ENCODE measurements at places on chromosomes 16 and 17.
A peak's percentile ranks its signal among the peaks of the same experiment; 100 is the strongest.

DNA sequence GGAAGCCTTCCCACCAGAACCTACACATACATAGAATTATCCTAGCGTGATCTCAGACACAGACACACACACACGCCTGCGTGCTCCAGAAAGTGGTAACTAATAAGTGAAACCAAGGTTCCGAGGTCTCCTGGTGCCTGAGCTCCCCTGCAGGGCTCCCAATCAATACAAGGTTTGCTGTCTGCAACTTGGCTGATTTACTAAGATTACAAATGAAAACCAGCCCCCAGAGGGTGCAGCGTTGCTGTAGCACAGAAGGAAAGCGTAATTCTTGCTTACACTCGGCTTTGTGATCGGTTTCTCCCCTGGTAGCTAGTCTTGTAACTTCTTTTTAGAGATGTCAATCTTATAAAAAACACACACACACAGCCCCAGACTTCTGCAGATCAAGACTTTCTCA lies 334.1 kb upstream of the XYLT1 start:
- no peak for DNase-seq

- peak; percentile 44 for DNase-seq
Observed at GRCh38 chr17:58757162-58757613, 1.5 kb downstream of the PPM1E start.

DNA sequence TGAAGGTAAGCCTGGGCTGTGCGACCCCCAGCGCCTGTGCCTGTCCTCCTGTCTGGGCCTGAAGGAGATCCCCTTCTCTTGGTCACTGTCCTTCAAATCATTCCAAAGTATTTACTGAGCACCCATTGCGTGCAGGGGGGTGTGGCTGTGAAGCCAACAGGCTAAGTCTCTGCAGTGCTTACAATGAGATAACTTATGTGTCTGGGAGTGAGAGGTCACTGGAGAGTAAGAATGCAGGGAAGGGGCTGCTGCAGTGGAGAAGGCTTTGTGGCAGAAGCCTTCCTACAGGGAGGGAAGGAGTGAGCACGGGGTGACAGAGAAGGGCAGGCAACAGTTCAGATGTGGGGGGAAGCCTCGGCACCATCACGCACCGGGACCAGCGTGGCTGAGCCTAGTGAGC lies 11.2 kb upstream of the SMIM5 start:
- DNase-seq: no peak

DNA sequence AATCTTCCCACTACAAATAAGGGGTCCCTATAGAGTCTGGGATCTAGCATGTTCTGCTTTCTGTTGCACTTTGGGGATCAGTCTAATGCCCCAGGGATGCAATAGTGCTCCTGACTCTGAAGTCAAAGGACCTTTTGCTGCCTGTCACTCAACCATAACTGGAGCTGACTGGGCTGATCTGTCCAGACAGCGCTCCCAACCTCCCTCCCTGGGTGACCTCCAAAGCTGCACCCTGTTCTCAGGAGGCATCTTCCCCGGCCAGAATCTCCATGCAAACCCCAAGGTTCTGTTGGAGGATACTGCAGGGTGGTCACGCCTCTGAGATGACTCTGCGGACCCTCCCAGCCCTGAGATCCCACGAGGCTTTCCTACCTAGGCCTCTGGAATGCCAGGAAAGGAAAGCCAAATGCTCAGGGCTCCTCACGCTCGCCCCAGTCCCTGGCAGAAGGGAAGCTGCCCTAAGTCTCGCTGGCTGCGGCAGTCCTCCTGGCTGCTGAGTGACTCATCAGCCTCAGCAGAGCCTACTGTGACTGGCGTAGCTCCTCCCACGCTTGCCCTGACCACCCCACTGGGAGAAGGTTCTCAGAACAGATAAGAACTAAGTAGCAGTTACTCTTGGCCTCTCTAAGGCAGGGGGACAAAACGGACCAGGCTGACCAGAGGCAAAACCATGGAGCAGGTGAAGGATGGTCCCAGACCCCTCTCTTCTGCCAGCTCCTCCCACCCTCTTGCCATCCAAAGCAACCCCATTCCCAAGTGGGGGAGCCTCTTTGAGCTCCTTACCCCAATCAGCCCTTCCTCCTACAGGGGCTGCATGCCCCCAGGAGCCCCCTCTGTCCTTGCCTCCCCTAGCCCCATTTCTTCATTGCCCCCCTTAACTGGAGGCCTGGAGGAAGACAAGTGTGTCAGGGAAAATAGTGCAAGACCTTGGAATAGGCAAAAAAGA lies 124.1 kb upstream of the TNRC6C start:
- peak; percentile 89 for DNase-seq

DNA sequence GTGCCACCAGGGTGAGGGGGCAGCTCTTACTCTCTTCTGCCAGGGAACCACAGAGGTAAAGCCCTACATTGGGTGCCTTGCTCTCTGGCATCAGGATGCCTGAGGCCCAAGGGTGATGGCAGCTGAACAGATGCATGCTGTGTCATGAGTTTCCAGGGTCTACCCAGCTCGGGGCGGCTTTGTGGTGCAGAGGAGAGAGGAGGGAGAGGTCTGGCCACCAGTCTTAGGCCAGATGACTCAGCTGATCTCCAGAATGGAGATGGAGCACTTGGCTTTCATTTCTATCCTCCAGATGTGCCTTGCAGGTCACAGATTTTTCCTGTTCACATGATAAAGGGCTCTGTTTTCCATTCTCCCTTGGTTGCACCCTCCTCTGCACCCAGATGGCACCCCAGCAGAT lies 23.6 kb upstream of the USP22 start:
- DNase-seq: no peak

- DNase-seq: no peak
Observed at GRCh38 chr17:15464231-15464985, 3.0 kb downstream of the CDRT4 start.

DNA sequence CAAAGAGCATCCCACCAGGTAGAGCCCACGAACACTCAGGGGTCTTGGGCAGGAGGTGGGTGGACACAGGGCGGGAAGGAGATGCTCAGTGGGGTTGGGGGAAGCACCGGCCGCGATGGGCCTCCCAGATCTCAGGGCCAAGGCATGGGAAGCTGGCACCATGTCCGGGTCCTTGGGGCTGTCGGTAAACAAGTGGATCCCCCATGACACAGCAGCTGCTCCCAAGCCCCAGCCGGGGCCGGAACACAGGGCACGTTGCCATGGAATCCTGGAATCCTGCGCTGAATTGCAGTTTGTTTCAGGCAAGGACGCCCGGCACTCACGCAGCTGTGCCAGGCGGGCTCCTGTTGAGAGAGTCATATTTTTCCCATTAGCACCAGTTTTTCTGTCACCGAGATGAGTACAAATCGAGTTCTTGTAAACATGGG lies 23.0 kb upstream of the CHMP6 start:
- no peak for DNase-seq

GRCh38 chr16:72125635-72126428 lies 32.2 kb downstream of the DHX38 start:
- DNase-seq: peak; percentile 69

DNA sequence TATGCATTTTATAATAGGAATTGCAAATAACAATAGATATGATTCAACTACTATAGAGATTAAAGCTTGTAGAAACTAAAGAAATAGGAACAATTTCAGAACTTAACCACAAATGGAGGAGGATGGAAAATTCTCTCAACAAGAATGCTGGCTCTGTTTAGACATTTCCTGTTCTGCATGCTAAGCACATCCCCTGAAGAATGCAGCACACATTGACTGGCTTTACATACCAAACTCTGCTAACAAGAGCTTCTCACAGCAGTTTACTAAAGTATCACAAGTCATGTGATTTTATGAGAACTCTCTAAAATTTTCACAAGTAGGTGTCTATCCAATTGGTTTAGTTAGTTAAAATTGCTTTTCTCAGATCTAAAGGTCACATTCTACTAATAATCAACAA lies 85.2 kb downstream of the SPAG9 start:
- peak; percentile 71 for DNase-seq

DNA sequence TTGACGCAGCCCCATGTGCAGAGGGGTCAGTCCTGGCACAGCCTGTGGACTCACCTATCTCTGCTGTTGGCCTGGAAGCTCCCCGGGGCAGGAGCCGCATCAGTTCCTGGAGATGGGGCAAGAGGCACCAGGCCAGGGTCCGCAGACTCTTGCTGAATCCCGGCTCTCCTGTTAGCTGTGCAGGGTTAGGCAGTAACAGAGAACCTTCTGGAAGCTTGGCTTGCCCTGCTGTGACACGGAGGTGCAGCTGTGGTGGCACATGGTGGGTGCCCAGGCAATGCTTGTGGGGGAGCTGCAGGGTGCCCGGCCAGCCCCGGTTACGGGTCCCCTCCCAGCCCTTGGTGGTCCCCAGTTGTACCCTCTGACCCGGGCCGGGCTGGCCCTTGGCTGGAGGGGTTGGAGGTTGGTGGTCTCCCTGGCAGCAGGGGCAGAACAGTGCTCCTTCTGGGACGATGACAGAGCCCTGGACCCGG lies 26.0 kb upstream of the ZNF469 start:
- no peak for DNase-seq

DNA sequence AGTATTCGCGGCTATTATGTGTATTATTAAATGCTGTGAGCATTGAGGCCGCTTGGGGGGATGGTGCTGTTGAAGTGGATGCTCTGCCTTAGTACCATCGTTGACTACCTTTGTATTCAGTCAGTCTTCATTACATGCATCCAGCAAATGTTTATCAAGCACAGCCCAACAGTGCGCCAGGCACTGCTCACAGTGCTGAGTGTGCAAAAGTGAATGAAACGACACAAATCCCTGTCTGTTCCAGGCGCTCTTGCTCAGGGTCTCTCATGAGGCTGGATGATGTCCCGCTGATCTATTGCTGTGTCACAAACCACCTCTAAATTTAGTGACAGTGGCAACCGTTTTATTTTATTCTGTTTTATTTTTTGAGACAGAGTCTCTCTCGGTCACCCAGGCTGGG lies 53.8 kb downstream of the OTOA start:
- DNase-seq: no peak

GRCh38 chr17:34542700-34543336 lies 36.6 kb upstream of the TMEM132E start:
- no peak for DNase-seq

- no peak for DNase-seq
Observed at GRCh38 chr17:64547319-64547718, 40.5 kb downstream of the CEP95 start.

DNA sequence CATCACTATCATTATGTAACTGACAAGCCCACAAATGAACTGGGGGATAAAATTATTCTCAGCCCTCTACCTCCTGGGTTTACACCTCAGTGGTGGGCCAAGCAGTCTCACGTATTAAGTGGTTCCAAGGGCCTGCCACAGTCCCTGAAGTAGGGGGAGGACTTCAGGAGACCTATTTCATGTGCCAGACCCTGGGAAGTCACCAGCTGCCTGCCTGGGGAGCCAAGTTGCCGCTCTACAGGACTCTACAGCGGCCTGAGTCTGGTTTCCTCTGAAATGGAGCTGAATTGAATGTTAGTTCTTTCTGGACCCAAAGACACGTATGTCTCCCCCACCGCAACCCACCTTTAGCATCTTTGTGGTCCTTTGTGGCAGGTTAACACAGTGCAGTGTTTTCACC lies 187.0 kb downstream of the IRX3 start:
- no peak for DNase-seq

- no peak for DNase-seq
Observed at GRCh38 chr17:81831563-81831956, 1.5 kb downstream of the MCRIP1 start.

DNA sequence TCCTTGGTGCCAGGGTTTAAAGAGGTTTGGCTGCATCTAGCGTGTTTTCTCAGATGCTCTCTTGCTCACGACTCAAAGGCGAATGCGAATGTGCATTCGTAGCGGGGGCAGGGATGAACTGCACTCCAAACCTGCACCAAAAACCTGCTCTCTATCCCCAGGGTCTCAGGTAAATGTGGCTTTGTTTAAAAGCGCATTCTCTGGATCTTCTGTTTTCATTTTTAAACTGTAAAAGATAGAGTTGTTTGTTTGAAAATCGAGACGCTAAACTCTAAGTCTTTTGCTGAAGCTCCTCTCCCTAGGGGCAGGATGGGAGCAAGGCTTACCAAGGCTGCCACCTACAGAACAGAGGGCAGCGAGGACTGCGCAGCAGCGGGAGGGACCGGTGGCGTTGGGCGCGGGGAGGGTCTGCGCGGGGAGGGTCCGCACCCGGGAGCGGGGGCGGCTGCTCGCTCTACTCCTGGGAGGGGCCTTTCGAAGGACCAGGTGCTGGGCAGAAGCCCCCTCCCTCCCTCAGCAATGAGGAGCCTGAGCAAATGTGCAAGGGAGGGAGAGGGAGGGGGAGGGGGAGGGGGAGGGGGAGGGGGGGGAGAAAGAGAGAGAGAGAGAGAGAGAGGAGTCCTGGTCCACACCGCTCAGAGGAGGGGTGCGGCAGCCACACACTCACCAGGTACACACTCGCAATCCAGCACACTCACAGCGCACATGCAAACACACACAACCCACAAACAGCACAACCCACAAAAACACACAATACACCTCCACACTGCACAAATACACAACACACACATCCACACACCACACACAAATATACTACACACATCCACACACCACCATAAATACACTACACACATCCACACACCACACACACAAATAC lies 142.8 kb downstream of the GRIN2A start:
- DNase-seq: no peak

- DNase-seq: no peak
Observed at GRCh38 chr16:35447010-35447558, 1987.7 kb downstream of the TP53TG3F start.

GRCh38 chr17:38402897-38403296 lies 25.4 kb upstream of the ARHGAP23 start:
- DNase-seq: no peak

GRCh38 chr17:13202835-13203234 lies 185.0 kb upstream of the ELAC2 start:
- no peak for DNase-seq

DNA sequence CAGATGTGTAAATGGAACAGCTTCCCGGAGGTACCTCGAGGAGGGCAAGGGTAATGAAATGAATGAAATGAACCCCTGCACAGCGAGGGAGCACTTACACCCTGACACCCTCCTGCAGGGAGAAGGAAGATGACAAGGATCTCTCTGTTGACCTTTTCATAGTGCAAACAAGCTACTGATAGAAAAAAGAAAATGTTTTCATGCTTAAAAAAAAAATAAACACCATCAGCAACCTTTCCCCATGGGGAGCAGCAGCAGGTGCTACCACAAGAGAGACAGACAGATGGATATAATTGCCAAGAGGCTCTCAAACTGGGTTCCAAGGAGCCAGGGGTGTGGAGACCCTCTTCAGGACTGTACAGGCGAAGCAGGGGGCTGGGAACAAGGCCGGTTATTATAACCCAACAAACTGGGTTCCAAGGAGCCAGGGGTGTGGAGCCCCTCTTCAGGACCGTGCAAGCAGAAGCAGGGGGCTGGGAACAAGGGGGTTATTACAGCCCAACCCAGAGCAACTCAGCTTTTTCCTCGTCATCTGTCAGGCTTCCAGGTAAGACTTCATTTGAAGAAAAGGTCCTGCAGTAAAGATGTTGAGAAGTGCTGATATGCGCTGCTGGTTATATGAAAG lies 718 bp upstream of the RPH3AL start:
- DNase-seq: no peak

GRCh38 chr16:30669026-30669902 lies 11.0 kb downstream of the FBRS start:
- no peak for DNase-seq

Measured in MV-4-11 (cell line).